Thoracic aorta (tissue), 2 donors: ENCODE measurements at places on chromosomes 3 and 15. TPM values are rescaled to one million over a fixed set of nuclear protein-coding genes. Genes with fewer than 3 reads are reported as not detected.
A peak's percentile ranks its signal among the peaks of the same experiment; 100 is the strongest.

Gene ATP13A4
- total RNA-seq: not detected

Gene SLCO3A1
- total RNA-seq: 39.1 TPM

Gene NEO1
- total RNA-seq: 51.4 TPM

Gene PEX5L
- total RNA-seq: not detected

Gene PLAAT1
- total RNA-seq: not detected

Gene DNASE1L3
- 2.3 TPM for total RNA-seq

- no peak for DNase-seq
These were observed 216.8 kb upstream of the CD96 start for GRCh38 chr3:111325160-111325718.

GRCh38 chr3:10757021-10757820, 58.8 kb upstream of the SLC6A11 start:
- no peak for DNase-seq

DNA sequence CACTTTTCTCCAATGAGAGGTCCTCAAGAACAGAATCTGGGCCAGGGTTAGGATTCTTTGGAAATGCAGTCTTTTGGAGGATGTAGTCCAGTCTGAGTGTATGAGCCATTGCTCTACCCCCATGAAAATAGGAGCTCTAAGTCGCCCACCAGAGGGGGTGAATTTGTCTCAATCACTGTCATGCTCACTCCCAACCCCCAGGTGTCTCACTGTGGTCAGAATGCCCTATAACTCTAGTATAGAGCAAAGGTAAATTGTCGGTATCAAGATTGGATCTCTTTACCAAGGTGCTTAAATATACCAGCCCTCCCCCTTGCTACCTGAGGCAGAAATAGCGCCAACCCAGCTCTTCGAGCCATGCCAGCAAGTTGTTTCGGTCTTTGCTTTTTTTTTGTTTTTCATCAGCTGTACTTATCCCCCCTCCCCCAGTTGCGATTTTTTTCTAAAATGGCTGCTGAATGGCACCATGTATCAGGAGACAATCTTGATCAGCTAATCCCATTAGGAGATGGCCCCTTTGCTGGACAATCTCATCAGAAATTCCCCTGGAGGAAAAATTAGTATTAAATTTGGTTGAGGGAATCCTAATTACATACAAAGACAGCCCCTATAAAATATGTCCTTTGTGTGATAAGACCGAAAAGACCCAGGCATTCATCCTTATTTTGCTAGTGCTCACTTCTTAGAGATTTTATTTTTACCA, 130.7 kb downstream of the EBLN2 start:
- no peak for DNase-seq

- no peak for DNase-seq
These were observed 12.0 kb downstream of the MTMR10 start for GRCh38 chr15:30979457-30979856.

DNA sequence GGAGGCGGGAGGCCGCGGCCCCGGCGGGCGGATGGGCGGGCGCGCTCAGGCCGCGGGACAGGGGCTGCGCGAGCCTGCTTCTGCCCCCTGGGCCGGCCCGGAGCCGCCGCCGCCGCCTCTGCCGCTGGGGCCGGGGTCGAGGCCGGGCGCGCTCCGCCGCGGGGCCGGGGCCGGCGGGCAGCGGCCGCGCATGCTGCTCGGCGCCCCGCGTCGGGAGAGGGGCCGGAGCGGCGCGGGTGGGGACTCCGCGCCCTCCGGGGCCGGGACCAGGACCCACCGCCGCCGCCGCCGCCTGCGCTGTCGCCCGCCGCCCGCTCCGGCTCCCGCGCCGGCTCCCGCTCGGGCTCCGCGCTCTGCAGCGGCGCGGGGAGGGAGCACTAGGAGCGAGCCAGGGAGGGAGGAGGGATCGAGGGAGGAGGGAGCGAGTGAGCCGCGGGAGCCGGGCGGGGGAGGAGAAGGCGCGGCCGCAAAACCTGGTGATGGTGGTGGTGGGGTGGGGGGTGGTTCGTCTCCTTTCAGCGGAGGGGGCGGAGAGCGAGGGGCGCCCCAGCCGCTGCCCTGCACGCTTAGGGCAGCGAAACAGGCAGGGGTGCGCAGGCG, at the start of gene LINGO1:
TSS of gene LINGO1 (minus strand) at position 379 of the 600 bp plus-strand sequence. CDS start 597 bp downstream, outside the sequence.
- DNase-seq: no peak

DNA sequence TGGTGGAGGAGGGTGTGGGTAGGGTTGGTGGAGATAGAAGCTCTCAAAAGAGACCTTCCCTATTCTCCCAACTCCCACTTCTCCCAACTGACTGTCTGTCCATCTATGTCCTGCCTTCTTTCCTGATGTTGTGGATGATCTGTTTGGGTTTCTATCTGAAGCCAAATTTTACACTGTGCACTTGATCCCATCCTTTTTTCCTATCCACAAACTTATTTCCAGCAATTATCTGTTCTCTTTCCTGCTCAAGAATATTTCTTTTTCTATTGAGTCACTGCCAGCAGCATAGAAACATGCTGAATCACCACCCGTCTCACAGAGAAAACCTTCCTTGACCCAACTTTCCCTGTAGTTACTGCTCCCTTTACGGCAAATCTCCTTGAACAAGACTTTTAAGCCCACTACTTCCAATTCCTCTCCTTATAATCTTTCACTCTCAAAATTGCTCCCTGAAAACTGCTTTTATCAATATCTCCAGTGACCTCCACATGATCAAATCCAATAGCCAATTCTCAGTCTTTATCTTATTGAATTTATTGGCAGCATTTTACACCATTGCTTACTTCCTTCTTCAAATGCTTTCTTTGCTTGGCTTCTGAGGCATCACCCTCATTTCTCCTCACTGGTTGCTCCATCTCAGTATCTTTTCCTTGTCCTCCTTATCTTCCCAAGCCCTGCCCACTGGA, 141.2 kb upstream of the SLC7A14 start:
- no peak for DNase-seq

DNA sequence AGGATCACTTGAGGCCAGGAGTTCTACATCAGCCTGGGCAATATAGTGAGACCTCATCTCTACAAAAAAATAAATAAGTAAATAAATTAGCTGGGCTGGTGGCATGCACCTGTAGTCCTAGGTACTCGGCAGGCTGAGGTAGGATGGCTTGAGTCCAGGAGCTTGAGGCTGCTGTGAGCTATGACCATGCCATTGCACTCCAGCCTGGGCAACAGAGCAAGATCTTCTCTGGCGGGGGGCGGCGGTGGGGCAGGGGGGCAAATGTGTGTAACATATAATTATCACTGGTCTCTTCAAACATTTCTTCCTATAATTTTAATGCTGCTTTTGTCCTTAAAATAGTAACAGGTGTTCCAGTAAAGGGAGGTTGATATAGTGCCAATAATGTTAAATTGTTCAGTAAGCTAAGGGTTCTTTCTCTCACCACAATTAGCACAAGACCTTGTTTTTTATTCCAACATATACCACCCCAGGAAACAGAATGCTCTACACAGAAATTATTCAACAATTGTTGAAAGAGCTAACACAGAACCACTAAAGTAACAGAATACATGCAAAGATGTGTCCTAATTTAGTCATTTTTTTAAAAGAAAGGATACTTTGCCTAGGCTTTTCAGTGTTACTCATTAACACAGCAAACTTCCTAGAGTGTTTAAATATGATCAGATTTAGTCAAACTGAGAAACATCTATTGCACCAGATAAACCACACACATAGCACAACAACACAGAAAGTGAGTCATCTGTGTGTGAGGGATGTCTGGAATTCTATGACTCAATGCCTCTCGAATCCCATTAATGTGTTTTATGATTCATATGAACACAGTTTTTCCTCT, 29.1 kb downstream of the ANKRD28 start:
- DNase-seq: no peak

GRCh38 chr3:31488475-31489017, 44.2 kb upstream of the STT3B start:
- no peak for DNase-seq

- peak; percentile 26 for DNase-seq
These were observed 12.9 kb downstream of the HEG1 start for GRCh38 chr3:125042725-125043406.

- DNase-seq: no peak
These were observed 637.7 kb upstream of the UBE2E2 start for GRCh38 chr3:22565393-22565792.

DNA sequence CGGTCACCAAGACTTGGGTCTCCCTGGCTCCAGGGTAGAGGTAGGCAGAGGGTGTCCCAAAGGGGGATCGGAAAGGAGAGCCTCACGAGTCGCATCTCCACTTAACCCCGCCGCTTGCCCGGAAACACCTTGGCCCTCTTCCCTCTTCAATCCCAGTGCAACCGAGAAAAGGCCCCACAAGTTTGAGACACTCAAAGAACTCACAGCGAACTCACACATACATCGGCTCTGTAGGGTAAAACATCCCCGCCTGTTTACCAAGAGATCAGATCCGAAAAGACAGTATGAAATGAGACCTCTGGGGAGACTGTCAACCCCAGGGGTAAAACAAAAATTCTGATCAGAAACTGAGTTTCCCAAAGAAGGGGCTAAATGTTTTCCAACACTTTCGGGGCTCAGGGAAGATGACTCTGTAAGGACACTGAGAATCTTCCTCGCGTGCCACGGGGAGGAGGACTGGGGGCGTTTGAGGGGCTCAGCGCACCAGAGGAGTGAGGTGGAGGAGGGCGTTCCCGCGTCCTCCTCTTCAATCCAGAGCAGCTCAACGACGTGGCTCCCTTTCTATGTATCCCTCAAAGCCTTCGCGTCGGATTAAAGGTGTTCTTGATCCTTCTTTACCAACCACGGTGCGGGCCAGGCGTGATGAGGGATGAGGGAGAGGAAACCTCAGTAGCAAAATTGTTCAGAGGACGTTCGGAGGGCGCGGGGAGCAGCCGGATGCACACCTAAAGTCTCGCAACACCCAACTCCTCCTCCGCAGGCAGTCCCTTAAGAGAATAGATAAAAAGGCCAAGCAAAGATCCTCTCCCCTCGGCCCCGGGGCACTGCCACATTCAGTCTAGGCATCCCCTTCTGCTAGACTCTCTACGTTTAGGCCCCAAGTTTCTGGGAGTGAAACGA, 3.7 kb downstream of the WNT5A start:
- no peak for DNase-seq

GRCh38 chr15:27601239-27601960, 497.7 kb downstream of the OCA2 start:
- DNase-seq: no peak

- DNase-seq: no peak
These were observed 620.3 kb downstream of the FHIT start for GRCh38 chr3:60630953-60631352.

DNA sequence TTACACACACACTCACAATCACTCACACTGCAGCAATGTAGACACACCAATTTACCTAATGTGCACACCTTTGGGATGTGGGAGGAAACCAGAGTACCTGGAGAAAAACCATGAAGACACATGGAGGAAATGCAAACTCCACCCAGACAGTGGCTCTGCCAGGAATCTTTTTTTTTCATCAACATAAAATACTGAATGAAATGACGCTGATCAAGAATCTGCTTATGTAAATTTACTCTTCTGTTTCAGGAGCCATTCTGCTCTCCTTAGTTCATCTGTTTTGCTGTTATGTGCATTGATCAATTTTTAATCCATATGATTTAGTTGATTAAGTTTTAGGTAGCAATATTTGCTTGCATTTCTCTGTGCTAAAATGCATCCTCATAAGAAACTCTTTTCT, 414.2 kb upstream of the CCDC54 start:
- no peak for DNase-seq

DNA sequence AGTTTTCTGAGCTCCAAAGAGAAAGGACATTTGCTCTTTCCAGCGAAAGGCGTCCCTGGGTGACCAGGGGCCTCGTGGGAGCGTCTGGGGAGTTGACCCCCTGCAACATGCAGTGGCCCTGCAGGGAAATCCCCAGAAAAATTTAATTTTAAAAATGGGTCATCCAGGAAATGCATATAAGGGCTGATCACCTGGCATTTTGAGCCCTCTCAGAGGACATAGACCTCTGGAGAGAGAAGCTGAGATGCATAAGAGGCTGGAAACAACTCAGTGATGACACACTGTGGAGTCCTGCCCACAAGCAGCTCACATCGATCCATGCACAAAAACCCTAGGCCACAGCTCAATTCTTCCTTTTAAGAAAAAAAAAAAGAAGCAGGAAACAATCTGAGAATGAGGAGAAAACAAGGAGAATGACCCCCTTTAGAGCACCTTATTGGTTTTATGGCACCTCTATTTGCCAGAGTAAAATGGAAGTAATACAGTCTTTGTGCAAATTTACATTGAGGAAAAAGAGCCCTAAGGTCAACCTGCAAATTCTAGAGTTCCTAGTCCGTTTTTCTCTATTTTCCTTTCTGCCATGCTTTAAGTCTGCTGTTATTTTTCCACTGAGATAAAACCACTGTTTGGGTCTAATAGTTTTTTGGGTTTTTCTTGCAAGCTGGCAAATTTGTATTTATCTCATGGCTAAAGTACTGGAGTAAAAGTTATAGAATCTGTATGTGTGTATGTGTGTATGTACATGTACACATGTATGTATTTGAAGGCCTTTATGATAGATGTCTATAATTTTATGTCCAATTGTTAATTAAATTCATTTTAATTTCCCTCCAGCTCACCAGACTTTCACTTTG, 6.9 kb upstream of the BDH1 start:
- no peak for DNase-seq

DNA sequence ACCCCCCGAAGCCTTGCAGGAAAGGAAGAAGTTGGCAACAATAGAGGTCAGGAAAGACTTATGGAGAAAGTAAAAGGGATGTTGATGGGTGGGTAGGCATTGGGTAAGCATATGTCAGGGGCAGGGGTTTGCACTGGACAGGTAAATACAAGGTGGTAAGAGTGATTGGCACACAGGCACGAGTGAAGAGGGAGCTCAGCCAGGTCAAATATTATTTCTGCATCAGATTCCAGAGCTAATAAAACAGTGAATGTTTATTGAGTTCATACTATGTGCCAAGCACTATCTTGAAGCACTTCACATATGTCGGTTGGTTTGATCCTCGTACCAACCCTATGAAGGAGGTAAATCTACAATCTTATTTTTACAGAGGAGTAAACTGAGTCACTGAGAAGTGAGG, 6.6 kb downstream of the CLSTN2 start:
- DNase-seq: no peak

DNA sequence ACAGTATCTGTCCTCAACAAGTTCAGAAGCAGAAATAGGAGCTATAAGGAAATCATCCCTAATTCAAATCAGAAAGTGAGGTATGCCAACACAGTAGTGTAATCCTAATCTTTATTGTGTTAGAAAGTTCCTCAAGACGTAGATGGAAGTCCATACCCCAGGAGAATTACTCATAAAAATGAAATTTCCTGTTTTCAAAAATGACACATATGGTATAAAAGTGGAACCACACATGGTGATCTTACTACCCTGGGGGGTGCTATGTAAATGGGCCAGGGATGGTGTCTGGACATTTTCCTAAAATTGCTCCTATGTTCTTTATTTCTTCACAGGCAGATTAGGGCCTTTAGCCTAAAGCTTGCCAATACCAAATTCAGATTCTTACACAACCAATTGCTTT, 204.1 kb downstream of the ARRDC4 start:
- no peak for DNase-seq
